ENCODE measurements at places on chromosomes 4 and X.

DNA sequence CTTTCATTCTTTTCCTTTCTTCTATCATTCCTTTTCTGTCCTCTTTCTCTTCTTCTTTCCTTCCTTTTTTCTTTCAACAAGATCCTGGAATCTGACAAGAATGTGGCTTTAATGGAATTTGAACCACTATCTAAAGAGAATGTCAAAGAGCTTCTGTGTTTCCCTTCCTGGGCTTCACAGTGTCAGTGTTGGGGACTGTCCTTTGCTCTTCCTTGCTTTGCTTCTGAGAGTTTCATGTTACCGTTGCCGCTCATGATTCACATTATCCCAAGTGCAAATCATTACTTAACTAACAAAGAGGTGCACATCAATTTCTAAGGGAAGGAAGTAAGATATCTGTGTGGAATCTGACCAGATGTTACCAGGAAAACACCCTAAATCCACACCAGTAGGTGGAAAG, 90.5 kb upstream of the DDIT4L start:
- DNase-seq: no peak

- no peak for DNase-seq
These were observed 74.4 kb downstream of the CENPC start for GRCh38 chr4:67470871-67471270.

DNA sequence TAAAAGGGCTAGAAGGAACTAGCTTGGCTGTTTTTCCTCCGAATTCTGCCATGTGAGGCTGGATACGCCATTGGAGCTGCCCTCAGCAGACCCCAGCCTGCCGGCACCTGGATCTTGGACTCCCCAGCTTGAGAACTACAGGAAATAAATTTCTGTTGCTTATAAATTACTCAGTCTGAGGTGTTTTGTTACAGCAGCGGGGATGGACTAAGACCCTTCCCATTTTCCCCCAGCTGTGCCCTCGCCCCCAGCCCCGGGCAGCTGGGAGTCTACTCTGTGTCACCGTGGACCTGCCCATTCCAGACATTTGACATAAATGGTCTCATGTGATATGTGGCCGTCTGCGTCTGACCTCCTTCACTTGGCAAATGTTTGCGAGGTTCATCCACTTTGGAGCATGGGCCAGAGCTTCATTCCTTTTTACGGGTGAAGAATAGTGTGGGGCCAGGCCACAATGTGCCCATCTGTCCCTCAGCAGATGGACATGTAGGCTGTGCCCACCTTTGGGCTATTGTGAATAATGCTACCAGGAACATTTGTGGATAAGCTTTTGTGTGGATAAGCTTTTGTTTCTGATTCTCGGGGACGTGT, 30.7 kb upstream of the SPON2 start:
- DNase-seq: no peak

DNA sequence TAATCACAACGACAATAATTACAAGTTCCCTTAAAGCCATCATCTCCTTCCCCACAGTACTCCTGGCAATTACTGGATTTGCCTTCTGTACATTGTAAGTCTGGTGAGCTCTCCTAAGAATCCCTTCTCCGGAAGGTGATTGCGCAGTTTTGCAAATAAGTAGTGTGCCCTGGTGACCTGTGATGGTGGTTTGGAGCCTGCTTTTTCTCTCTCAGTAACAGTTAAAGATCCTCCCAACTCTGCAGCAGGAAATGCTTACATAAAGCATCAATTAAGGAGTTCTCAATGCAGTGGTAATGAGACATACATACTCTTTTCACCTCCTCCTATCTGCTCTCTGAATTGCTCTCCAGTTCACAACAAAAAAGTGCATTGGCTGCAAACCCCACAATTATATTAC, 159.7 kb downstream of the SH2D1A start:
- no peak for DNase-seq

- no peak for DNase-seq
These were observed 868 bp downstream of the PLS3 start for GRCh38 chrX:115561605-115562479.

GRCh38 chr4:40840255-40840984, 90.7 kb downstream of the NSUN7 start:
- no peak for DNase-seq

DNA sequence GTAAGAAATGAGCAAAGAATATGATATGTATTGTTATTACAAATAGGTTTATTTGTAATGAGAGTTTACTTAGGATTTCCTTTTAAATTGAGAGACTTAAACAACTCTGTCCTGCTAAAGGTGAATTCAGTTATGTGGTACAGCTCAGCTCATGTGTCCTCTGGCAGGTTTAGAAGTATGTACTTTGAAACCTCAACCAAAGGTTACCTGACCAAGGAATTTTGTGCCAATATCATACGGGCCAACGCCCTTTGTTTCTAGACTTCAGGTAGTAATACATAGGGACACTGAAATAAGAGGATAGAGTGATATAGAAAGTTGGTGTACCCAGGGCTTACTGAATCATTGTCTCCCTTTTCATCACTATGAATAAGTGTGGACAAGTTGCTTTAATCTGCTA, 25.7 kb downstream of the SLAIN2 start:
- DNase-seq: no peak

GRCh38 chr4:104930298-104930697, 216.4 kb upstream of the TET2 start:
- DNase-seq: no peak

DNA sequence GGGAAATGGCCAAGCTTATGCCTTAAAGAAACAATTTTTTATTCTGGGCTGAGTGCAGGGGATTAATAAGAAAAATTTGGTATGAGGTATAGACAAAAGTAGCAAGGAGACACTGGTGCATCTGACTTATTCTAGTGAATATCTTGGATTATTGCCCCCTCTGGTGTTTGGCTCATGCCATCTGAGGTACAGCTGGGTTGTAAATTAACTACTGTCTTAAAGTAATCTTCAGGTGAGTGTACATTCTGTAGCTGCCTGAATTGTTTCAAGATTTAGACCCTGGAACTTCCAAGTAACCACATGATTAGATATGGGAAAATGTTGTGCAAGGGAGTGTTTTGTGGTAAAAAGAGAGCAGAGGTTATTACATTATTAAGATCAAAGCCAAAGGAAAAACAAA, 988.7 kb downstream of the FAM133A start:
- DNase-seq: no peak

DNA sequence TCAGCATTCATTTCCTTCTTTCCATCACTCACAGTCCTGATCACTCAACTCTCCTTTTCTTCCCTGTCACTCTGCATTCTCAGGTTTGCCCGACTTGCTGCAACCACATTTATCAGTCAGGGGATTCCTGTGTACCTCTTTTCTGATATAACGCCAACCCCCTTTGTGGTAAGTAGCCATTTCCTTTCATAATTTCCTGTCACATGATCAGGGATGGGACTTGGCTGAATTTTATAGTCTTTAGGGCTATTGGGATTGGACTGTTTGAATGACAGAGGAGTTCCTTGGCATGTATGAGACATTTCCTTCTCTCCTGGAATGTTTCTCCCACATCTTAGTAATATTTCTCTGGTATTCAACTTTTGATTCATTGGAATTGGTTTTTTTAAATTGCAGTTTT, 11.0 kb downstream of the PGM2 start:
- no peak for DNase-seq

DNA sequence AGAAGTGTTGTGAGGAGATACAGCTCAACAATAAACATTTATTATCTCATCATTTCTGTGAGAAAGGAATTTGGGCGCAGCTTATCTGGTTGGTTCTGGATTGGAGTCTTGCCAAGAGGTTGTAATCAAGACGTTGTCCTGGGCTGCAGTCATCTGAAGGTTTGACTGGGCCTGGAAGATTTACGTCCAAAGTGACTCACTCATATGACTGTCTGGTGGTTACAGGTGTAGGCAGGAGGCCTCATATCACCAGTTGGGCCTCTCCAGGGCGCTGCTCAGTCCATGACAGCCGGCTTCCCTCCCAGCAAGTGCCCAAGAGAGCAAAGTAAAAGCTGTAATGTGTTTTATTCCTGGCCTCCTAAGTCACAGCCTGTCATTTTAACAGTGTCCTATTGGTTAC, 106.3 kb downstream of the USP46 start:
- DNase-seq: no peak

- no peak for DNase-seq
These were observed 5.0 kb upstream of the ZRSR2 start for GRCh38 chrX:15785176-15785750.

GRCh38 chrX:141814213-141814857, 23.8 kb upstream of the MAGEC3 start:
- no peak for DNase-seq

DNA sequence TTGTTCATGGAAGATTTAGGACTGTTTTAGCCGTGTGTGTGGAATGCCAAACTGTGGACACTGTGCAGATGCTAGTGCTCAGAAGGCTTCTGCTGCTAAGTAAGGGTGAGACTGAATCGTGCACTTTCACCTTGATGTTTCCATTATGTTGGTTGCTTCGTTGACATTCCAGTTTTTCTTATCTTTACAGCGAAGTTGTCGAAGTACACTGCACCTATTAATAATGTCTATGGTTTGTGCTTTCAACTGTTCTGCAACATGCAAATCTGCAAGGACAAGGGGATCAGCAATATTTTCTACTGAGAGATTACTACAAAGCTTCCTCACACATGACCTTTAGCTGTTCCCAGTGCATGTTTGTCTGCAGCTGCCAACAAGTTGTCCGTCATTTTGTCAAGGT, 67.7 kb downstream of the UGT2A3 start:
- no peak for DNase-seq

DNA sequence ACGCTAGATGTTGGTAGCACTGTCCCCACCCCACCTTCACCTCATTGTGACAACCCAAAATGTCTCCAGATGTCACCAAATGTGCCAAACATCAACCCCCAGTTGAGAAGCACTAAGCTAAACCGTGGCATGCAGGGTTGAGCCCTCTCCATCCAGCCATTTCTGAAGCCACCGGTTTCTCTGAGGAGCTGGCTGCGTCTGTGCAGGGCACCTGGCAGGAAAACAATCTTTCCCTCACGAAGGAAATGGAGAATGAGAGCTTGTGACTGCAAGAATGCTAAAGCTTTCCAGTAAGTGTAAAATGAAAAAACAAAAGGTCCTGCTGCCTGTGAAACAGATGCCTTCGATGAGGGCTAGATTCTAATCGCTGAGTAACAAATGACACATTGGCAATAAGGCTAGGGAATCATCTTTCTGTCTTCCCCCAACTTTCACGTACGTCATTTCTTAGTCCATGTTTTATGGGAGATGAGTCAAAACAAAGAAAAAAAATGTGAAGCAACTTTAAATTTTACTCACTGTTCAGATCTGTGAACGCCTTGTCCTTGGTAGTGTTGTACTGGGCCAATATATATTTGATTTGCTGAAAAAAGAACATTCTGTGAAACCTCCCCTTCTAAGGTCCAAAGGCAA, 59.9 kb downstream of the PROM1 start:
- DNase-seq: no peak

DNA sequence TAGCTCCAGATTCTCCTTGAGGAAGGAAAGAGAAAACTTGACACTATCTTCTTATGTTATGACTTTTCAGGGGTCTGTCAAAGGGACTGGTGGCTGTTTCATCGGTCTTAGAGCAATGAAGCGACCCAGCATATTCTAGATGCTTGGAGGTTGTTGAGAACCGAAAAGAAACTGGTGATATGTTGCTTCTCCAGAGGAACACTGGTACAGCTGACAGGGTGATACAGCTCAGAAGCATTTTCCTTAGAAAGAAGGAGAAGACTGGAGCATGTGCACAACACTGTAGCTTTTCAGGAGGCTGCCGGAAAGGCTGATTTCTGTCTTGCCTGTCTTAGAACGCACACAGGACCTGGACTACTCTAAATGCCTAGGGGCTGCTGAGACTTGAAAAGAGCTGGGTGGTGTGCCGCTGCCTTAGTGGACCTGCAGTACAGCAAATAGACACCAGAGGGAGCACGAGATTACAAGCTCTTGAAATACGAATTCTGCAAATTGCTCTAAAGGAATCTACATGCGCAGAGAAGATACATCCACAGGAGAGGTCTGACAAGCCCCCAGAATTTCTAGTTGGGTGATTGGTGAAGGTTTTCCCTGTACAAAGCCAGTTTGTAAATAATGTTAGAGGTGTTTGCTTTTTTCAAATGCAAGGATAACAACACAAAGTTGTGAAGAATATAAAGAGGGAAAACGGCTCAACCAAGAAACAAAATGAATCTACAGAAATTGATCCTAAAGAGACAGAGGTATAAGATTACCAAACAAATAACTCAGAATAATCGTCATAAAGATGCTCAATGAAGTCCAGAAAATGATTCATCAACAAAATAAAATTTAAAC, 223.1 kb upstream of the DMD start:
- peak; percentile 0 for DNase-seq

DNA sequence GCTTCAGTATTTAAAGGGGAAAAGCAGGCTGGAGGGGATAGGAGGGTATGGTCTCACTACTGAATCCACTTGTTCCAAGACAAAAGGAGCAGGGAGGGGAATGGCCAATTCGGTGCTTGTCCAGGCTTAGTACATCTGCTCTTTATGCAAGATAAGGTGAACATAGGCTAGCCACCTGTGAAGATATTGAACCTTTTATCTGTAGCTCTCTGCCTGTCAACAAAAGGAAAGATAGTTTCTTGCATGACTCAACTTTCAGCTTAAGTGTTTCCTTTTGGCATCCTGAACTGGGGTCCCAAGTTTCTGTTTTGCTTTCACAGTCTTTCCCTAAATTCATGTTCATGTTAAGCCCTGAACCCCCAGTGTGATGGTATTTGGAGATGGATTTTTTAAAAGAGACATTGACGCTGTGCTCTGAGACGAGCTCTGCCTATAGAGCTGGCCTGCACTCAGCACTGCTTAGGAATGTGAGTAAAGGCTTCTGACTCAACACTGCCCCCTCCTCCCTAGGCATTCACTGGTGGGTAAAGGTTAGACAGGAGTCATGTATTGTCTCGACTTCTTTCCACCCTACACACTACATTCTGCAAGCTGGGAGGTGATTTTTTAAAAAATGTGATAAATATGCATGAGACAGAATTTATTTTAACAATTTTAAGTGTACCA, 28.2 kb downstream of the FAM149A start:
- no peak for DNase-seq

GRCh38 chr4:4480685-4481398, 61.0 kb downstream of the STX18 start:
- no peak for DNase-seq

- no peak for DNase-seq
These were observed 75.4 kb downstream of the DDIT4L start for GRCh38 chr4:100114909-100115308.

- DNase-seq: no peak
These were observed 781.0 kb upstream of the HTR2C start for GRCh38 chrX:113802837-113803236.

DNA sequence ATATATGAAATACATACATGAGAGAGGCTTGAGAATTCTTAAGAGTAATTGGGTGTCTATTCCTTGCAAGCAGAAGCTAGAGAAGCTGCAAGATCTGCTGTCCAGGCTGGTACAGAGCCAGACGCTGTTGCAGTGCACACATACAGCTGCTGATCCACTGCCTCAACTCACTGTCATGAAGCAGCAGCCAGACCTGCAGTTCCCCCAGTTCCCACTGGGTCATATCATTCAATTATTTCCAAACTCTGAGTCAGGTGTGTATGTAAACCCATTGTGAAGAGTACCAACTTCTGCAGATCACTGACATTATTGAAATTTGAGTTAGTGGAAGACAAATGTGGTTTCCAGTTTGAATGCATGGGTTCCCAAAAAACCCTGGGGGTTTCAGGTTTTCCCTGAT, 1212.8 kb upstream of the ADGRL3 start:
- no peak for DNase-seq

Data from stimulated activated CD8-positive, alpha-beta memory T cell treated with anti-CD3 and anti-CD28 coated beads, Interleukin-15, amount 100 ng/mL, for 24 hours (primary cell).